COLO829 (cell line): ENCODE measurements at places on chromosomes 3 and 15.

DNA sequence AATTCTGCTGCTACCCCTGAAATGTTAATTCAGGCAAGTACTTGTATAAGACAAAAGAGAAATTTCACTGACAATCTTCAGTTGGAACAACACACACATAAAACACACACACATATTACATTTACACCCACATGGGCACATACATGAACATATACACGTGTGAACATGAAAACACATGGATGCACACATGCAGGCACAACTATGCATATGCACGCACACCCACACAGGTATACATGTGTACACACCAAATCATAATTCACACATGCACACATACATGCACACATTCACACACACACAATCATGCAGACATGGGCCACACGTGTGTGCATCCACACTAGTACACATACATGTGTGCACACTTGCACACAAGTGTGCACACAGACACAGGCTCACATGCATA is 277.8 kb downstream of the OCA2 start:
- DNase-seq, result no peak

DNA sequence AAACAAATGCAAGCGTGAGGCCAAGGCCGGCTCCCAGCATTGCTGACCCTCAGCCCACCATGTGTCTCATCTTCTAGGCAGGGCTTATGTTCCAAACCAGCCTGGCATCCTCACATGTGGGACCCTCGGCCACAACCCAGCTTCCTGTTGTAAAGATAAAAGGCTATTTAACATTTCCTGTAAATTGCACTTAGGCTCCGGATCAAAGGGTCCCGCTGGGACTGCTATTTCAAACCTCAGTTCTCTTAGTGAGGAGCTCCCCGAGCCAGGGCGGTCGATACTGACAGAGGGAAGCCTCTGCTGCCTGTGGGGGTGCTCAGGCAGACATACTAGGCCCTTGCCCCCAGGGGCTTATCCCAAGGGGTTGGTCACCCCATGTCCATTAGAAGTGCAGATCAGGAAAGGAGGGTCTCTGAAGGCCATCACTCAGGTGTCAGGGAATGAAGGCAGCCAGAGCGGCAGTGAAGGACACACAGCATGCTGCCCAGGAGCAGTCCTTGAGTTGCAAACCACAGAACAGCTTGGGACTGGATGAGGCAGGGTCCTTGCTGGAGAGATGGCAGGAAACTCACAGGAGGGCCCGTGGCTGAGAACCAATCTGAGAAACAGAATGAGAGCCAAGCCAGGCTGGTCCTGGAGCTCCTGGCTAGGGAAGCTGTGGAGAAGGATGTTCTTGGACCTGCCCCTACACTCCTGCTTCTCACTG is 239.9 kb downstream of the TLE3 start:
- DNase-seq, result no peak

DNA sequence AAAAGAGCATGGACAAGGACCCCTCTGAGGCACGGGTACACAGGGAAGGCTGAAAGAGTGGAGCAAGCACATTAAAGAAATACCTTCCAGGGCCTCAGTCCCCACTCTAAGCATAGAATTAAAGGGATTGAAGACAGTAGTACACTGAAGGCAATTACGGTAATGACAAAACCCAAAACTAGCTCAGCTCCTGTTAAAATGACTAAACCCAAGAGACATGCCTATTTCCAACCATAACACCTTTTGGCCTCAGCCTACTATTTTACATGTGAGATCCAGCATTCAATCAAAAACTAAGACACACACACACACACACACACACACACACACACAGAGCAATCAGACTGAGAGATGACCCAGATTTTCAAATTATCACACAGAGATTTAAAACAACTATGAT is 19.8 kb downstream of the MAP4 start:
- DNase-seq, result no peak

DNA sequence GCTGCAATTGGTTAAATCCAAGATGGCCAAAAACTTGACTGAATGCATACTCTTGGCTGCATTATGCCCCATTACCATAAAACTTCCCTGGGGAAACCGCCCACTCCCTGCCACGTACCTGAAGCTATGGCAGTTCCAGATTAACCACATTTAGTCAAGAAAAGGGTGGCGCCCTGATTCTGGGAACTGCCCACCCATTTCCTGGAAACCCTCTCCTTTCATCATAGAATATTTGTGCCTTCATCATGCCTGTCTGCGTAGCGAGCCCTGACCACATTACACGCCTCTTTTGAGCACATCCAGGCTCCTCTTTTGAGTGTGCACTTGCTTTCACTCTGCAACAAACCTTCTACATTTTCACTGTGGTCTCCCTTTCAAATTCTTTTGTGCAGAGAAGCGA is 5.2 kb downstream of the LINS1 start:
- no peak for DNase-seq

- DNase-seq, result no peak
These were observed 138.4 kb upstream of the LRRC3B start for GRCh38 chr3:26484140-26484539.

GRCh38 chr3:32882603-32883025 is 64.8 kb downstream of the TRIM71 start:
- no peak for DNase-seq

DNA sequence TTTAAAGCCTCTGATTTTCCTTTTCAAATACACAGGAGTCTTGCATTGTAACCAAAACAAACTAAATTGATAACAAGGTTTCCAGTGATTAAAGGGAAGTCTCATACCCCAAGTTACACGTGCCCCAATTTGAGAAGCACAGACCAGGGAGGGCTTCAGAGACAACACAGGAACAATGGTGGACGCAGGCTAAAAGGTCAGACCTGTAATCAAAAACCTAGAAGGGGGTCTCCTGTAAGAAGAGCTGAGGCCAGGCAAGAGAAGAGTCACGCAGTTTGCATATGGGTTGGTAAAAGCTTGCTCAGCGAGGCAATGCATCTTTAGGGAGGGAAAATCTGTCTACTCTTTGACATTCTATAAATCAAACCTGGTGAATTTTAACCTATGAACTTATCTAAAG is 58.6 kb upstream of the MCF2L2 start:
- no peak for DNase-seq

- no peak for DNase-seq
These were observed 34.1 kb downstream of the RAB8B start for GRCh38 chr15:63223463-63223862.

GRCh38 chr3:83003917-83004316 is 1242.5 kb upstream of the GBE1 start:
- no peak for DNase-seq

GRCh38 chr3:36257158-36257852 is 123.0 kb upstream of the STAC start:
- DNase-seq, result no peak

GRCh38 chr3:146975476-146975875 is 370.3 kb upstream of the PLSCR5 start:
- no peak for DNase-seq

DNA sequence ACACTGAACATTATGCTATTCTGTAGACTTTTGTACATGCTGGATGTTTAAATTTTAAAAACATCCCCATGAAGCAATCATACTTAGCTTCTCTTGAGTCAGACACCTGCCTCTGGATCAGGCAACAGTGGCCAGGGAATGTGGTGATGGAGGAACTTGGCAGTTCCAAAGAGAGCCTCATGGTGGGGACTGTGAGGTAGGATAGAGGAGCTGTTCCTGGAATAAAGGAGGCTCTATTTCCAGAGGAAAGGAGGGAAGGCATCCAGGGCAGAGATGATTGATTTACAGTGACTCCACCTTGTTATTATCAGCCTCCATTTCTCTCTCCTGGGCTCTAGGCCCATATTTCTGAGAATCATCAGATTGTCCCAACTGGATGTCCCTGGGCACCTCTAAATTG is 35.0 kb upstream of the ABHD17C start:
- no peak for DNase-seq

DNA sequence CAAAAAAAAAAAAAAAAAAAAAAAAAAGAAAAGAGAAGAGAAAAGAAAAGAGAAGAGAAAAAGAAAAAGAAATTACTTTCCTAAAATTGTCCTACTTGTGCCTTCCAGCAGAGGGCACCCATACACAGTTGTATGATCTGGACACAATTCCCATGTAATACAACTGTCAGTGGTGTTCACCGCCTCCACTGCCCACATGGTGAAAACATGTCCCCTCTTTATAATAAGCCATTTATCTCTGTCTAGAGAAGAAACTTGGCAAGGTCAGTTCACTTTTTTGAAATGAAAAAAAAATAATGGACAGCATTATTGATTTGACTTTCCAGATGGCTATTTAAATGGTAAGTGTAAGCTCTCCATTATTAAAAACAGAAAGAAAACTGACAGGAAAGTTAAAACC is 459.4 kb downstream of the GBE1 start:
- peak; percentile 77 for DNase-seq

GRCh38 chr3:179147873-179148615 is at the start of gene PIK3CA:
PIK3CA (plus strand) TSS chr3:179148357; CDS start chr3:179198826, 50,469 bp downstream.
- peak; percentile 92 for DNase-seq

DNA sequence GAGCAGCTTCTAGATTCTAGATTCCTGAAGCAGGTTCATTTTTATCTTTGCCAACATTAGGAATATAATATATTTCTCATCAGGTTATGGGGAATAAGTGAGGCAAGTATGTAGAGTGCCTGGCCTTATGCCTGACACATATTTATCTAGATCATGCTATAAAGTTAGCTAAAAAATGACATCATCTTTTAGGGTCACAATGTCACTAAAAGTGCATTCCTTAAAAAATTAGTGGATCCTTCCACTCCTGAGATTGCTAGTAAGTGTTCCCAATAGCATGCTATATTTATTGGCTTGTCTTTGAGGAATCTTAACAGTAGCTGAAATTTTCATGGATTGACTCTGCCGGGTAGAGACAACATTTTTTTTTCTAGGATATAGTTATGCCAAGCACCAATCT is 305.9 kb upstream of the TMCO5A start:
- DNase-seq, result no peak

GRCh38 chr3:100697723-100698285 is 11.5 kb upstream of the TFG start:
- DNase-seq, result no peak

- DNase-seq, result peak; percentile 21
These were observed 507 bp downstream of the DIPK2A start for GRCh38 chr3:143972155-143972504.

DNA sequence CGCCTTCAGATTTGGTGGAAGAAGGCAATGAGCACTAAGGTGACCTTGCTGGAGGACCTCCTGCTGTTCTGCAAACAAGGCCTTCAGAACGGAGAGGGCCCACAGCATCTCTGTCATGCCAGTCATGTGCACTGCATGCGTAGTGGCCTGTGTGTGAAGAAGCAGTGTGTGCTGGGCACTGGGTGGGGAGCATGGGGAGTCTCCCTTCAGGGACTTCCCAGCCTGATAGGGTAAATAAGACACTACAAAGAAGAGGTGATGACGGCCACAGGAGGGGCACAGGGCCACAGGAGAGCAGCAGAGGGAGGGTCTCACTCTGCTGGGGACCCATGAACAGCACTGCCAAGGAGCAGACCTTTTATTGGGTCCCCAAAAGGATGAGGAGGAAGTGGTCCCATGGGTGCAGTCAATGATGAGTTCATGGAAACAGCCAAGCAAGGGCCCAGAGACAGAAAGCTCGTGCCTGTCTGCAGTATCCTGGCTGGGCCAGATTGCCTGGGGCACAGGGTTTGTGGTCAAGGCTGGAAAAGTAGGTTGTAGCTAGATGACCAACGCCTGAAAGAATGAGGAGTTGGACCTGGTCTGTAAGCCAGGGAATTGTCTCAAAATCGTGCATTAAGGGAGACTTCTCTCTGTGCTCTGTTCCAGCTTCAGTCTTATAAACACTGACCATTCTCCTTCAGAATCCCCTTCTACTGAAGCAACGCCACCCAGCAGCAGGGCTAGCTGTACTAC is 67.8 kb upstream of the SEC61A1 start:
- DNase-seq, result no peak

- no peak for DNase-seq
These were observed 24.6 kb upstream of the NECTIN3 start for GRCh38 chr3:111047042-111047441.

DNA sequence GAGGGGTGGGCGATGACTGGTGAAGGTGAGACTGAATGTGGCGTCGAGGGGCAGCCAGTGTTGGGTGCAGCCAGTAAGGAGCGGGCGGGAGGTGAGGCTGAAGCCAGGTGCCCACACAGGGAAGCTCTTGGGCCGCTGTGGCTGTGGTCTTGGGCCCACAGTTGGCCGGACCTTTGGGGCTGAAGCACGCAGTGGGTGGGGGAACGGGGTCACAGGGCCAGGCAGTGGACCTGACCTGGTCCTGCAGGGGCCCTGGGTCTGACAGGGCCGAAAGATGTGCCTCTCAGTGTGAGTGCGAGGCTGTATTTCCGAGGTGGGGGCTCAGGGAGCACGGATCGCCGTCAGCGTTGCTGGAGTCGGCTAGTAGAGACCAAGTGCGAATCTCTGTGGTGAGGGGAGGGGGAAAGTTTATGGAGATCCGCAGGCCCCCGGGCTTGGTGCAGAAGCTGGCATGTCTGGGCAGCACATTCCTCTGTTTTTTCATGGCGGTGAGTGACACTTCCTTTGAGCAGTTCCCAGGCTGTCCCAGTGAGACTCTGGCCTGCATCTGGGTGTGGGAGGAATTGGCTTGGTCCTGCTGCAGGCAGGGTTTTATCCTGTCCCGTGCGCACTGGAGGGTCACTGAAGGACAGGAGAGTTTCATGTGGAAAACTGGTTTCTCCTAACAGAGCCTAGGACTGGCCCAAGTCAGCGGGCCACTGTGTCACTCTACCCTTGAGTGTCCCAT is 100.8 kb downstream of the TMEM266 start:
- DNase-seq, result no peak

DNA sequence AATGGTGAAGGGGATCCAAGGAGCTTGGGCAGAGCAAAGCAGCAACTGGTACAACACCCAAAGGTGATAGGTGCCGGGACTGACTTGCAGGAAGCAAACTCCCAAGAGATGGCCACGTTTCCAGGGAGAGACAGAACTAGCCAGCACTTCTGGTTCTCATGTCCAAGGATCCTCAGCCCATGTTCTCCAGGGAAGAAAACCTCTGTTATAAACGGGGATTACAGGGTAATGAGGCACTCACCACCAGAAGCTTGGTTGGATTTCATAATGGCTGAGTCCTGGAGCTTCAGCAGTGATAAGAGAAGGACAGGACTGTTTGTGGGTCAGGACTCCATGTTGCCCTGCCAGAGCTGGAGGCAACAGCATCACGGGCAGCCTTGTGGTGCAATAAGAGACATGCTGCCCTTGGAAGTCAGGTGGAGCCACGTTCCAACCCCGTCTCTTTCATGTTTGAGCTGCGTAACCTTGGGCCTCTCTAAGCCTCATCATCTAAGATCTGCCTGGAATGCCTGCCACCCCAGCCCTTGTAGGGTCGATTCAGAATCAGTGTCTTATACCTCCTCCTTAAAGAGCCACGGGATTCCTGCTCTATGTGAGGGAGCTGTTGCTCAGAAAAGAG is 181.0 kb downstream of the ABHD5 start:
- no peak for DNase-seq

GRCh38 chr3:126199256-126199655 is 18.9 kb upstream of the ALDH1L1 start:
- DNase-seq, result no peak
